ENCODE measurements at places on chromosomes 3 and 15.

GRCh38 chr3:177906578-177907229 is 629.5 kb upstream of the KCNMB2 start:
- peak; percentile 48 for DNase-seq

DNA sequence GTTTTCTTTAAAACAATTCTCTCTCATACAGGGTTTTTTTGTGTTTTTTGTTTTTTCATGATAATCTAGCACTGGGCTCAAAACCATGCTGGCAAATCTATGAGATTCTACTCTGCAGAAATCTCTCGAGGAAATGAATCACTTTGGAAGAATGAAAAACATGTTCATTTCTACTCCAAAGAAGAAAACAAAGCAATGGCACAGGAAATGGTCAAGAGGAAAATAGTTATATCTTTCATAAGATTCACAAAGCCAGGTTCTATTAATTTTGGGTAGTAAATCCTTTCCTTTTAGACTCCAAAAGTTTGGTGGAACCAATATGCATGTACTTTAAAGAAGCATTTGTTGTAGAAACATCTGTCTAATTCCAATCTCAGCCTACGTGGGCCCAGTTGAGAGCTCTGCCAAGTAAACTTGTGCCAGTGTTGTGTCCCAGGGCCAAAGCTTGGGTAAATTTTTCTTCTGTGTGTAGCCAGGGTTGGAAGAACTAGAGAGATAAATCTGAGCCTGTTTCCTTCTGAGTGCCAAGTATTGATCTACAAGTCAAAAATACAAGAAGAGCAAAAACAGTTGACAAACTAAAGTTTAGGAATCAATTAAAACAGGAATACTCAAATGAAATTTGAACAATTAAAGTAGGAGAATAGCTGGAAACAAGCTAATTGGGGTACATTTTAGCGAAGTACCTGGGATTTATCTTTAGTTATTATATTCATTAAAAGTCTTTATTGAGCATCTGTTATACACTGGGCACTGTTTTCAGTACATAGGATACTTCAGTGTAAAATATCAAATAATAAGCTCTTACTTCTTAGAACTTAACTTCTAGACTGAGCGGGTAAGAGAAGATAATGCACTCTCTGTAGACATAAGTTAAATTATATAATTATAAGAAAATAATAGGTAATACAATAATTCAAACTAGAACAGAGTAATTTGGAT is 657.5 kb upstream of the NECTIN3 start:
- peak; percentile 91 for DNase-seq

DNA sequence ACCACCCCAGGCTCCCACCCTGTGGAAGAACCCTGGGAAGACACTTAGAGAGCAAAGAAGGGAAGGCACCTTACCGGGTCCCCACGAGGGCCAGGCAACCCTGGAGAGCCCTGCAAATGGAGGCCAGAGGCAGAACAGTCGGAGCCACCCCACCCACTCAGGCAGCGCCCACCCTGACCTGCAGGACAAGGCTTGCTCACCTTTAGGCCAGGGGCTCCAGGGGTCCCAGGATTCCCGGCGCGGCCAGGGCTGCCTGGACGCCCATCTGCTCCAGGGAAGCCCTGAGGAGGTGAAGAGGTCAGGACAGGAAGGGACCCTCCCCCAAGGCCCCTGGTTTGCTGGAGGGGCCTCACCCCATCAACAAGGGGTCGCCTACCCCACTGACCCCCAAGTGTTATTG is 10.3 kb downstream of the COL7A1 start:
- DNase-seq = no peak

DNA sequence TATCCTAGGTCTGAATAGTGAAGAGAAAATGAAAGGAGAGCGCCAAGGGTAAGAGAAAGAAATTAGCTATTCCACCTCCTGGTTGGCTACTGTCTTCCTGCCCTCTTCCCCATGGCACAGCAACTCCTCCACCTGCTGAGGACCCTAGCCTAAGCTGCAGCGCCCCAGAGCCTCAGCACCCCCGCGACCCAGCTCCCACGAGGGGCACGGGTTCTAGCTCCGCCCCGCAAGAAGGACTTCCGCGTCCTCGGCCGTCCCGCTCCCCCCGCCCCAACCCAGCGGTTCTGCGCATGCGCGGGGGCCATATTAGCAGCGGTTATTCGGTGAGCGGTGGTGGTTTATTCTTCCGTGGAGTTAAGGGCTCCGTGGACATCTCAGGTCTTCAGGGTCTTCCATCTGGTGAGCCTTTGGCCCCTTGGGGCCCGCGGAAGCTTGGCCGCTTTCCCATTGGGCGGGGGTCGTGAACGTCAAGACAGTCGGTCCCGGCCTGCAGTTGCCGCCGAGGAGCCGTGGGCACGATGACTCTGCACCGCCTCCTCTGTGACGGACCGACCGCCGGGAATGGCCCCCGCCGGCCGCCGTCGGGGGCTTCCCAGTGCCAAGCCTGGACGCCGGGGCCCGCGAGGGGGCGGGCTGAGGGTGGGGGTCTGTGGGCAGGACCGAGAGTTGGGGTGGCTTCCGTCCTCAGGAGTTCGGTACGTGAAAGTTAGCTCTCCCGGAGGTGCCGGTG is at the start of gene PSMA4:
Gene PSMA4, plus strand, starts transcription at position 304 of the 730 bp plus-strand sequence. CDS start 1,484 bp downstream, outside the sequence.
- DNase-seq = peak; percentile 86

- DNase-seq = peak; percentile 59
Observed at GRCh38 chr3:17023006-17023664, 138.4 kb downstream of the PLCL2 start.

DNA sequence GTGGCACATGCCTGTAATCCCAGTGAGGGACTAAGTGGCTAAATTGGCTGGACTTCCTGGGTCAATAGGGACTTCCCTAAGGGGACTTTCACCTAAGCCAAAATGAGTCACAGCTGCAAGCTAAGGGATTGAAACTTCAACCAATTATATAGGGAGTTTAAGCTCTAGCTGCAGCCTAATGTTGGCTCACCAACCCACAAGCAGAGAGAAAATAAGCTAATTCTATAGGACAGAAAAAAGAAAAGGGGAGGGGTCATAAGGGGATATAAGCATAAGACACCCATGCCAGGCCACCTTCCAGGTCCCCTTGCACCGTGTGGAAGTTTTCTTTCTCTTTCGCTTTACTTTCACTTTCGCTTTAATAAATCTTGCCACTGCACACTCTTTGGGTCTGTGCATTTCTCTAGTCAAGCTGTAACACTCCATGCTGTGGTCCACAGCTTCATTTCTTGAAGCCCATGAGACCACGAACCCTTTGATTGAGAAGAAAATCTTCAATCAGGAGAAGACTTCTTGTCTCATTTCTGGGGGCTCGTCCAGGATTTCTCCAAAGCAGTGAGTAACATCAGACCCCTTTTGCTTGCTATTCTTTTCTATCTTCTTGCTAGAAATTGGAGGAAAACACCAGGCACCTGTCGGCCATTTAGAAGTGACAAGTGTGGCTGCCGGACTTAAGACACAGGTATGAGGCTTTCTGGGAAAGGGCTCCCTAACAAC is 192.3 kb downstream of the IGSF11 start:
- DNase-seq = peak; percentile 22

- DNase-seq = no peak
Observed at GRCh38 chr15:78628227-78628626, 7.4 kb upstream of the CHRNA3 start.

- DNase-seq = peak; percentile 39
Observed at GRCh38 chr15:69826819-69827175, 270.9 kb downstream of the TLE3 start.

DNA sequence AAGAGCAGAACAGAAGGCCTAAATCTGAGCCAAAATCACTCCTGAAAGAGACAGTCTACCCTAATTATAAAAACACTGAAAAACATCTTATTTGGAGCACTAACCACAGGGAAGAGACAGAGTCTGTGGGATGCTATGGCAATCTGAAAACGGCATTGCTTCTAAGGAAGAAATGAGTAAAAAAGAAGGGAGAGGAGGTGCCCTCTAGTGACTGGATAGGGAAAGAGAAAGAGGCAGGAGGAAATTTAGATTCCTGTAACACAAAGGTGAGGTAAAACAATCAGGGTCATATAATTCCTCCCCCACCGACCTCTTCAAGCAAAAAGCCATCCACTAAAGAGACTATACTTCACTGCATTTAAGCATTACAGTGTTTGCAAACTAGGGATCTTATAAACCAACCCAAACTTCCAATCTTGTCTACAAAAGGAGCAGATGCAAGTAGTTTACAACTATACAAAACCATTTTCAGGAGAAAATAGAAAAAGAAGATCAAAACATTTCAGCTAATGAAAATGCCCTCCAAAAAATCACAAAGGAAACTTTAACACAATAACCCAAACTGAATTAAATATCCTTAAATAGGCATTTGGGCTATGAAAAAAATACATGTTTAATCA is 32.6 kb downstream of the HACD2 start:
- DNase-seq = peak; percentile 44

DNA sequence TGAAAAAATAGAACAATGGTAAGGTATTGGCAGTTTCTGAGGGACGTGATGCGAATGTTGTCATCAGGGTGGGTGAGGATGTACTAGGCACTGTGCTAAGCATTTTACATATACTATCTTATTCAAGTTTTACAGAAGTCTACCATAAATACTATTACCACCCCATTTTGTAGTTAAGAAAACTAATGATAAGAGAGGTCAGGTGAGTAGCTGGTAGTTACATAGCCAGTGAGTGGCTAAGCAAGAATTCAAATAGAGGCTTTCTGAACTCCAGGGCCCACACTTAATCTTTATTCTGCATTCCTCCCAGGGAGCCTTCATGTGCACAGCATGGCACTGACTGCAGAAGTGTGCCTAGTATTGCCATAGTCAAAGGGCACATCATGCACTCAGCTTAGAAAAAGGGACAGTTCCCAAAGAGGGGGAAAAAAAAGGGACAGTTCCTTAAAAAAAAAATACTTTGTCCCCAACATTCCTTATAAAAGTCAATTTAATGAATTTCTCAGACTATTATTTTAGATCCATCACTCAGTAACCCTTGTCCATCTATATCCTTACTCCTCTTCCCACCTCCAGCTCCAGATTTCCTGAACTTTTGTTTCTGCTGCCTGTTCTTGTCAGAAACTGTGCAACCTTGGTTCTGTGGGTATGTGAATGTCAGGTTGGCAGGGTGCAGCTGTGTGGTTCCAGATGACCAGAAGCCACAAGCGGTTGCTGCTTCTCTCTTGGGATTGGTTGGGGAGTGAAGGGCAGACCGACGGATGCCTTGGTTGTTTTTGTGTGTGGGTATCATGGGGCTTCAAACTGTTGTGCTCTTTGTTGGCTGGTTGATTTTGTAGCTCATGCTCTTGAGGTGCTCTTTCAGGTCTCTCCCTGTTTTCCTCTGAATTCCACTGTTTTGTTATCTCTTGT is 8.3 kb downstream of the MAPKBP1 start:
- no peak for DNase-seq

DNA sequence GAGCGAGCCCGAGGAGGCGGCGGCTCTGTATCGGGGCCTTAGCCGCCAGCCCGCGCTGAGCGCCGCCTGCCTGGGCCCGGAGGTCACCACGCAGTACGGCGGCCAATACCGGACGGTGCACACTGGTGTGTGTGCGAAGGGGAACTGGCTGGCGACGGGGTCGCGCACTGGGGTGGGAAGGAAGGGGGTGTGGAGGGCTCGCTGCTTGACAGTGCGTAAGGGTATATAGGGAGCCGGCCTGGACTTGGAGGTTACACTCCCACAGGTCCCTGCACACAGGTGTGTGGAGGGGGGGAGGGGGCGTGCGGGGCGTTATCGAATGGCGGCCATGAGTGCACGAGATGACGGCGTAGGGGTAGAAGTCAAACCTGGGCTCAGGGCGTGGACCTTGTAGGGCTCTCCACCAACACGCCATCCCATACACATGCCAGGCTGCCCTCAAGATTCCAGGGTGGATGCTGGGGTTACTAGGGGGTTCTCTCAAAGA is 389 bp downstream of the APEH start:
- DNase-seq = no peak

DNA sequence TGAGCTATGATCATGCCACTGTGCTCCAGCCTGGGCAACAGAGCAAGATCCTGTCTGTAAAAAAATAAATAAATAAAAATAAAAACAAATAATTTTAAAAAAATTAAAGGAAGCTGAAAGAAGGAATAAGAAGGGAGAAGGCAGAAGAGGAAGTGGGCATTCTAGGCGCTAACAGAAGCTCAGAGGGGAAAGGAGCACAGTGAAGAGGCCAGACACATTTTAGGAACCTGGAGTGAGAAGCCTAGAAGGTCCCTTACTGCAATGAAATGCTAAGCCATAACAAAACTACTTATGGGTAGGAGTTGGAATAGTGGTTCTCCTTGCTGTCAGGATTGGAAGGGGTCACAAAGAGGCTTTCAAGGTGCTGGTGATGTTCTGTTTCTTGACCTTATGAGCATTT is 64.0 kb downstream of the ITGB5 start:
- no peak for DNase-seq

Data from choroid plexus epithelial cell (primary cell).